A549 (cell line): ENCODE measurements at places on chromosomes 13 and 19.

- peak; percentile 41 for DNase-seq
These were observed 746.6 kb downstream of the UQCRFS1 start for GRCh38 chr19:28466107-28467045.

GRCh38 chr19:1843646-1844394, 4.5 kb downstream of the REXO1 start:
- no peak for DNase-seq

- DNase-seq: no peak
These were observed 58.8 kb upstream of the ZNF681 start for GRCh38 chr19:23817519-23817918.

GRCh38 chr13:80164462-80164861, 176.5 kb downstream of the SPRY2 start:
- no peak for DNase-seq

- DNase-seq: no peak
These were observed 5.9 kb upstream of the CACNG7 start for GRCh38 chr19:53903055-53903680.

- no peak for DNase-seq
These were observed 39.0 kb downstream of the RNASEH2B start for GRCh38 chr13:50948601-50949000.

GRCh38 chr19:49710372-49710951, 19.5 kb downstream of the CPT1C start:
- peak; percentile 67 for DNase-seq

DNA sequence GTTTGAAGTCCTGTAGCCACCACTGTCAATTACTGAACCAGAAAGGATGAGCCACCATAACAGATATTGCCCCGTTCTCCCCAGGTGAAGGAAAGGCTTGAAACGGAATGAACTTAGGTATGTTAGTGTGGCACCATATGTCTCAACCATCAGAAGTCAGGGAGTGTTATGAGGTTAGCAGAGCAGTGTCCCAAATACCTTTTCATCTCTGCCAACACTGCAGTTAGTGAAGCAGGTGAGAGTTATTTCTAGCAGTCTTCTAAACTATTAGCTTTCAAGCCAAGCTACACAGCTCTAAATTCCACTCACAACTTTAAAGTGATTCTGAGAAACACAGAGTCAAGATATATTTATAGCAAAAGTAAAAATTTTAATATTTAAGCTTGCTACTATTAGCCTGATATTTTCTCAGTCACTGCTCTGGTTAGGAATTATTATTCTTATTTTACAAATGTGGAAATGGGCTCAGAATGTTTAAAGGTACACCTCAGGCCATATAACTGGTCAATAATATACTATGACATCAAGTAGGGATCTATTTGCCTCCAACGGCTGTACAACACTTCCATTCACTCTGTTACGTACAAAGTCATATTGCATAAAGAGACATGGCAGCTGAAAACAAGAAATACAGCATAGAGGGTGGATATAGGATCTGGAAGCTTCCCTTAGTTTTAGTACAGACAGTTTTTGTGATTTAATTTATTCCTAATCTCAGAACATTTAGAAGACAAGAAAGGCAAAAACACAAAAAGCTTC, 1527.1 kb upstream of the PRR20A start:
- DNase-seq: no peak

GRCh38 chr13:105144936-105145335, 1390.5 kb downstream of the EFNB2 start:
- DNase-seq: no peak

DNA sequence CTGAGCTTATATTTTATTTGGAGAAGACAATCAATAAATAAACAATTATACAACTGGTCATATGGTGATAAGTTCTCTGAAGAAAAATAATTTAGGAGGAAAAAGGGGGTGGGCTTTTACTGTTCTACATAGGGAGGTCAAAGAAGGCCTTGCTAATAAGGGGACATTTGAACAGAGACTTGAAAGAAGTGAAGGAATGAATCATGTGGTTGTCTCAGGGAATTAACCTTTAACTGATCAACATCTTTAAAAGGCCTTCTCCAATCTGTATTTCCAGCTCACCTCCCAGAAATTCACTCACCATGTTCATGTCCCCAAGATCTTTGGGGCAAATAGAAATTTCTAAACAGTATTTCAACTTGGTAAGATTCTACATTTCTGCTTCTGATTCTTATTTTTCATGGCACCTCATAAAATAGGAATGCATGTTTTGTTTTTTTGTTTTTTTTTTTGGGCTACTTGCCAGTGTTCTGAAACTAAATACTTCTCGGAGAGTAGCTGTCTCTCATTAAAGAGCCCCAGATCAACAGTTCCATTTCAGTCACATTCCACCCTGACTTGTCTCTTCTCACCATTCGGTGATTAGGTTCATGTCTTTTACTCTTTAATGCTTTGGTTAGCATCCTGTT, 19.2 kb upstream of the LPAR6 start:
- DNase-seq: no peak

- no peak for DNase-seq
These were observed 40.2 kb downstream of the CCNE1 start for GRCh38 chr19:29851769-29852521.

- DNase-seq: peak; percentile 62
These were observed 69.7 kb upstream of the C13orf46 start for GRCh38 chr13:114043421-114044053.

DNA sequence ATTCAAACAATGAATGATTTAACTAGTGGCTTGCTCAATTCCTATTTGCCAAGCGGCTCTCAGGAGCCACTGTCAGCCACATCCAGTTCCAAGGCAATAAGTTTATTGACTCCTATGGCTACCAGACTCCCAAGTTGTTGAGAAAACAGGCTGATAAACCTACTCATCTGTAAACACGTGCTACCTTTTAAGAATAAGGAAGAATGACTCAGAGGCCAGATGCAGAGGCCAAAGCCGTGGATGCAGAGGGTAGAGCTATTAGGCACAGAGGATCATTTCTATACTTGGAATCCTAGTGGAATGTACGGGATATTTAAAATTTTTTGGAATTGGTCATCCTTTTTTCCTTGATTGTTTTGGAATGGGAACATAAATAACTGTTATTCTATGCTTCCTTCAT, 1921.1 kb downstream of the OLFM4 start:
- no peak for DNase-seq

DNA sequence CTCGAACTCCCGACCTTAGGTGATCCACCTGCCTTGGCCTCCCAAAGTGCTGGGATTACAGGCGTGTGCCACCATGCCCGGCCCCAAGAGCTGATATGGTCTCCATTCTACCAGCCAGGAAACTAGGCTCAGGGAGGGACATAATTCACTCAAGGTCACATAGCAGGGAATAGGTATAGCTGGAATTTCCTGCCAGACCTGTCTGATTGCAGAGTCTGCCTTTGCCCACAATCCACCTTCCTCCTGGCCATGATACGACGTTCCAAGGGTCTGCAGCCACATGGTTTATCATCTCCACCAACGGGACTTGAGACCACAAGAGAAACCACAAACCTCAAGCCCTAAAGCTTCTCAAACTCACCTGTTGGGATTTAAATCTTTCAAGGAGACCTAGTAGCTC, 32.0 kb downstream of the ZNRF4 start:
- DNase-seq: no peak

- no peak for DNase-seq
These were observed 2.6 kb upstream of the SIGLEC7 start for GRCh38 chr19:51139299-51140014.

DNA sequence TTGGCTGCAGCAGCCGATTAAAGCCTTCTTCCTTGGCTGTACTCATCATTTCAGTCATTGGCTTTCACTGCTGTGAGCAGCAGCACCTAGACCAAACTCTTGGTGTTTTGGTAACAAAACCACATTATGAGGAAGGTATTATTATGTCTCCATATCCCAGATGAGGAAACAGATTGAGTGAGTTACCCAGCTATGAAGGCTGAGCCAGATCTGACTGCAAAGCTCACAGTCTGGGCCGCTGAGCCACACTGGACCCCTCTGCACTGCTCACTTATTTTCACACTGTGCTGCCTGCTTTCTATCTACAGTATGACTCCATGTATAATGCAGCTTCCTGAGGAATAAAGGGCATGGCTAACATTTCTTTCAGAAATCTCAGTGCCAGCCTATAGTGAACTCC, 24.5 kb downstream of the CRYL1 start:
- no peak for DNase-seq

GRCh38 chr19:1001538-1002166, 1.4 kb downstream of the GRIN3B start:
- DNase-seq: peak; percentile 46

DNA sequence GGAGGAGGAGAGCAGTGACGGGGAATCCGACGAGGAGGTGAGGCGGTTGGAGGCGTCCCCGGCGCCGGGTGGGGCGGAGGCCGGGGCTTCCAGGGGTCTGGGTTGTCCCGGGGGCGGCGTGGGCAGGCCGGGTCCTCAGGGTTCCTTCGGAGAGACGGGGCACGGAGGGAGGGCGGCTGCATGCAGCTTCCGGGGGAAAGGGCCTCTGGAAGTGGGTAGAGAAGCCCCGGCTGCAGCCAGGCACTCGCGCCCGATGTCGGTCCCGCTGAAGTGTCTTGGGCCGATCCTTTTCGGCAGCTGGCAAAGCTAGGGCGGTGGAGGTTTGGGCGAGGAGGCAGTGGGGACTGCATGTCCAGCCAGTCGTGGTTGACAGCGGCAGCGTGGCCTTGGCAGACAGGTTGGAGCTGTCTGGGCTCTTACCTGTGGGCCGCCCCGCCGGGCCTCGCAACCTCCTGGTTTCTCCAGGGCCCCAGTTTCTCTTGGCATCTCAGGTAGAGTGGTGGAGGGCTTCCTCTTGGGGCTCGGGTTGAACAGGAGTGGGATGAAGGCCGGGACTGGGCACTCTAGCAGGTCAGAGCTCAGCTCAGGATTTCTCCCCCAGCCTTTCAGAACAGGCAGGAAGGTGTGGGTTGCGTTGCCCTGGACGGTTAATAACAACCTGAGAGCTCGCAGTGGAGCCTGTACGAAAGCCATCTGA, 690 bp downstream of the KMT2B start:
- DNase-seq: peak; percentile 40

GRCh38 chr19:3450796-3451411, 29.4 kb downstream of the SMIM24 start:
- peak; percentile 98 for DNase-seq

DNA sequence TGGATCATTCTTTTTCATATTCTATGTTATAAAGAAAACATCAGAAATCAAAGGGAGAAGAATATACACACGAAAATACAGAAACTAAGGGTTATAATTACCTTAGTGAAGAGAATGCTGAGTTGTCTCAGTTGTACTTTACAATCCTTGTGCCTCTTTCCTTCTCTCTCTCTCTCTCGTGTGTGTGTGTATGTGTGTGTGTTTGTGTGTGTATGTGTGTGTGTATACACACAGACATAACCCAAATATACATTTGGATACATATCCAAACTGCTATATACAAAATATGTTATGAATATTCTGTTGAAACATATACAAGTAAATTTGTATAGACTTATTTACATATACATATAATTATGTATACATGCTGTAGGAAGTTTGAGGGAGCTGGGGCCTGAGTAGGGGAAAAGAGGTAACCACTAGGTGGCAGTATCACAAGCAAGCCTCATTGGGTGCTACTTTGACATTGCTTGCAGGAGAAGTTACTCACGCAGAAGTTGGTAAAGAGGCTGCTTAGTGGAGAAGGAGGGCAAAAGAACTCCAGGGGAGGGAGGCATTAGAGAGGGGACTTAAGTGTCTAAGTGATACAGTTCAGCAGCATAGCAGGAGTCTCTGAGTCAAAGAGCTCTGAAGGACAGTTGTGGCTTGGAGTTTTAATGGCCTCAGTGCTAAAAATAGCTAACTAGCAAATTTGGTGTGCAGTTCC, 465.1 kb upstream of the PCDH20 start:
- DNase-seq: no peak

GRCh38 chr13:73932091-73932490, 202.1 kb downstream of the KLF12 start:
- no peak for DNase-seq

DNA sequence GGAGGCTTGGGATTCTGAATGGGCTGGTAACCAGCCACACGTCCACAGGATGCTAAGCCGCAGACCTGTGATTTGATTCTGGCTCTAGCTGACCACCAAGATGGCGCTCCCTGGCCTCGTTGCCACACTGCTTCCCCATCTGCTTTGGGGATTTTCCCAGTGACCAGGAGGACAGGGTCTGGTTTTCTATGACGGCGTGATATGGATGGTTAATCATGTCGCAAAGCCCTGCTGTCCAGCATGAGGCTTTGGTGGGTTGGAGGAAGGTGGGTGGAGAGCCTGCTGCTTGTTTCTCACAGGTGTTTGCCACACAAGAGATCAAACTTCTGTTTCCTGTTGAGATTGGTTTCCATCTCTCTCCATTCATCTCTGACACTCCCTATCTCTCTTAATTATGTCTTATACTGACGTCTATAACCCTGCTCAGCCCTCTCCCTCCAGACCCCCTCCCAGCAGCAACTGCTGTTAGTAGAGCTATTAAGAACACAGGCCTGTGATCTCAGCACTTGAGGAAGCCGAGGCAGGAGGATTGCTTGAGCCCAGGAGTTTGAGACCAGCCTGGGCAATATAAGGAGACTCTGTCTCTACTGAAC, 102.7 kb downstream of the SIPA1L3 start:
- DNase-seq: no peak

DNA sequence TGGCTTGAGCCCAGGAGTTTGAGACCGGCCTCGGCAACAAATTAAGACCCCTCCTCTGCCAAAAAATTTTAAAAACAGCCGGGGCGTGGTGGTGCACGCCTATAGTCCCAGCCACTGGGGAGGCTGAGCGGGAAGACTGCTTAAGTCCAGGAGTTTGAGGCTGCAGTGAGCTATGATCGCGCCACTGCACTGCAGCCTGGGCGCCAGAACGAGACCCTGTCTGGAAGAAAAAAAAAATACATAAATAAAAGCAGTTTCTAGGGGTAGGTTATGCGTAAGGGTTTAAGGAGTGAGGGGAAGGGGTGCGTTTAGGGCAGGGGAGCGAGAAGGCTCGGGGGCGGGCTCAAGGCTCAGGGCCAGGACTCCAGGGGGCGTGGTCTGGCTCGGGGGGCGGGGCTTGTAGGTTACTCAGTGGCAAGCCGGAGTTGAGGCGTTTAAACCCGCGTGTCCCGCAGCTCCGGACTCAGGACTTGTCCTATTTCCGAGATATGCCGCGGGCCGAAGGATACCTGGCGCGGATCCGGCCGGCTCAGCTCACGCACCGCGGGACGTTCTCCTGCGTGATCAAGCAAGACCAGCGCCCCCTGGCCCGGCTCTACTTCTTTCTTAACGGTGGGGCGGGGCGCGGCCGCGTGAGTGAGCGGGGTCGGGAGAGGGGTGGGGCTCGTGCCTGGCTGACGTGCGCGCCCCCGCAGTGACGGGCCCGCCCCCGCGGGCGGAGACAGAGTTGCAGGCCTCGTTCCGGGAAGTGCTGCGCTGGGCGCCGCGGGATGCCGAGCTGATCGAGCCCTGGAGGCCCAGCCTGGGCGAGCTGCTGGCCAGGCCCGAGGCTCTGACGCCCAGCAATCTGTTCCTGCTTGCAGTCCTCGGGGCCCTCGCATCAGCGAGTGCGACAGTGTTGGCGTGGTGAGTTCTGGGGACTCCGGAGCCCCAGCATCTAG, 10.7 kb downstream of the SPACA6 start:
- DNase-seq: peak; percentile 93
